Left ventricle myocardium inferior (tissue), 1 donor: ENCODE measurements at places on chromosomes 12 and 14.

- no peak for DNase-seq
Measured at GRCh38 chr14:73729556-73730265, 15.5 kb upstream of the PNMA1 start.

- DNase-seq: no peak
Measured at GRCh38 chr12:46572644-46573346, 200.2 kb upstream of the SLC38A2 start.

DNA sequence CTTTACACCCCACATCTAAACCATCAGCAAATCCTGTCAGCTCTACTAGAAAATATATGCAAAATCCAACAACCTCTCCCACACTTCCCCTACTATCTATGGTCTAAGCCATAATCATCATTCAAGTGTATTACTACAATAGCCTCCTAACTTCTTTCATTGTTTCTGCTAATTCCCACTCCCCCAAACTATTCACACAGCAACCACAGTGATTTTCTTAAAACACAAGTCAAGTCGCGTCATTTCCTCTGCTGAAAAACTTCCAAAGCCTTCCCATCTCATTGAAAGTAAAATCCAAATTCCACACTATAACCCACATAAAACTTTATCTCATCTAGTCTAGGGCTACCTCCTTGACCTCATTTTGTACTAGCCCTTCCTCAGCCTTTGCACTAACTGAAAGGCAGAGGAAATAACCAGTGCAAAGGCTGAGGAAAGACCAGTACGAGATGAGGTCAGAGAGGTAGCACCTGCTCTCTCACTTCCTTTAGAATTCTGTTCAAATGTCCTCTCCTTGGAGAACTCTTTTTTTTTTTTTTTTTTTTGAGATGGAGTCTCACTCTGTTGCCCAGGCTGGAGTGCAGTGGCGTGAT lies 65.5 kb upstream of the MDM1 start:
- DNase-seq: no peak

- no peak for DNase-seq
Measured at GRCh38 chr14:23066368-23066767, 9.0 kb upstream of the CDH24 start.

DNA sequence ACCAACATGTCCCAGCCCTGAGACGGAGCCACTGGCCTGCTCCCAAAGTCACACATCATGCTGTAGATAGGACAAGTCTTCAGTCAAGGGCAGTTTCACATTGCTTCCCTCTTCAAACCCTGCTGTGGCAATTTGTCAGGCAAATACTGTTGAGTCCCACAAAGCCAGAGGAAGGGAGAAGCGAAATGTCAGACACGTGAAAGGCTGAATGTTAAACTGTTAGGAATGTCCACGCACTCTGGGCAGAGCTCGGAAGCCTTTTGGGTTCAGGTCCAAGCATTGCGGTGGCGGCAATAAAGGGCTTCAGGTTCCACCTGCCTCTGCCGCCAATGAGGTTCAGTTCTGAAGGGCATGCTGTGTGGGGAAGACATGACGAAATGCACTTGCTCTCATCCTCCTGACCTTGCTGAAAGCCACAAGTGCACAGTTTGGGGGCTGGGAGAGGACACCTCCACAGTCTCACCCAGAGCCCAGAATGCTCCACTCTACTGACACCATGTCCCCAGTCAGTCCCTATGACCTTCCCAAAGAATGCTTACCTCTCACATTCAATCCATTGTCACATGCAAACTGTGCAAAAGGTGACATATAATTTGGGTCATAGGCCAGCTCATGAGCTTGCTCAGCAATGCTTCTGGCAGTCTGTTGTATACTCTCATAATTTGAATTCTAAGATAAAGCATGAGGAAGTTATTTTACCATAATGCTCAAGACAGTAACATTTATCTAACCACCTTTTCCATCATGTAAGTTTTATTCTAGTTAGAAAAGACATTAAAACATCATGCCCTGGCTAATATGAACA lies 35.7 kb downstream of the RAD9B start:
- DNase-seq: peak; percentile 74

- DNase-seq: no peak
Measured at GRCh38 chr14:89138846-89139245, 278.2 kb downstream of the FOXN3 start.

DNA sequence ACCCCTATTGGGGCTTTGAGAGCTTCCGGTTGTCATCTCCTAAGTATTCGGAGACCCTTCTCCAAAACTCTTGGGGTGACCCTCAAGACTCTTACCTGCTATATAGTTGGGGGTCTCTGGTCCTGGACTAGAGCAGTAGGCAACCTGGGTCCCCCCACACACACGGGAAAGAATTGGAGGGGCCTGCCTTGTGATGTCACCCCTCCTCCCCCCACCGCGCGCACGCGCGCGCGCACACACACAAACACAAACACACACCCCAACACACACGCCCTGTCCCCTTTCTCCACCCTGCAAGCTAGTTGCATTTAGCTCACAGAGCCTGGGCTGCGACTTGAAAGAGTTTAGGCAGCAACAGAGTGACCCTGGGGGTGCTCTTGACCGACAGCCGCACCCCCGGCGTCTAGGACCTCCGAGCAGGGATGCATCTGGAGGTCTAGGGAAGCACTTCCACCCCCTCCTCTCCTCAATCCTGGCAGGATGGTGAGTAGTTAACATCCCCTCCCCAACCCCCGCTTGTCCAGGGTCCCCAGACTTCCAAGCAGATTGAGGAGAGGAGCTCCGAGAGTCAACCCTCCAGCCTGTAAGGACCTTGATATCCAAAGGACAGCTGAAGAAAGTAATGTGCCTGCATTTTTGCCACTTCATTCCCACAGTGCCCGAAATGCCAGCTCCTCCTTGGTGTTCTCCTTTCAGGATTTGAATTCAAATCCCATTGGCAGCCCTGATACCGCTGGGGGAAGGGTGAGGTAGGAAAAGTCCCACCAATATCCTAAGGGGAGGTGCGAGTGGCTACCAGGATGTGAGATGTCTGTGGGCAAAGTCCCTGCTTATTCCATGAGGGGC lies 1.4 kb upstream of the DNAJC14 start:
- DNase-seq: peak; percentile 79

DNA sequence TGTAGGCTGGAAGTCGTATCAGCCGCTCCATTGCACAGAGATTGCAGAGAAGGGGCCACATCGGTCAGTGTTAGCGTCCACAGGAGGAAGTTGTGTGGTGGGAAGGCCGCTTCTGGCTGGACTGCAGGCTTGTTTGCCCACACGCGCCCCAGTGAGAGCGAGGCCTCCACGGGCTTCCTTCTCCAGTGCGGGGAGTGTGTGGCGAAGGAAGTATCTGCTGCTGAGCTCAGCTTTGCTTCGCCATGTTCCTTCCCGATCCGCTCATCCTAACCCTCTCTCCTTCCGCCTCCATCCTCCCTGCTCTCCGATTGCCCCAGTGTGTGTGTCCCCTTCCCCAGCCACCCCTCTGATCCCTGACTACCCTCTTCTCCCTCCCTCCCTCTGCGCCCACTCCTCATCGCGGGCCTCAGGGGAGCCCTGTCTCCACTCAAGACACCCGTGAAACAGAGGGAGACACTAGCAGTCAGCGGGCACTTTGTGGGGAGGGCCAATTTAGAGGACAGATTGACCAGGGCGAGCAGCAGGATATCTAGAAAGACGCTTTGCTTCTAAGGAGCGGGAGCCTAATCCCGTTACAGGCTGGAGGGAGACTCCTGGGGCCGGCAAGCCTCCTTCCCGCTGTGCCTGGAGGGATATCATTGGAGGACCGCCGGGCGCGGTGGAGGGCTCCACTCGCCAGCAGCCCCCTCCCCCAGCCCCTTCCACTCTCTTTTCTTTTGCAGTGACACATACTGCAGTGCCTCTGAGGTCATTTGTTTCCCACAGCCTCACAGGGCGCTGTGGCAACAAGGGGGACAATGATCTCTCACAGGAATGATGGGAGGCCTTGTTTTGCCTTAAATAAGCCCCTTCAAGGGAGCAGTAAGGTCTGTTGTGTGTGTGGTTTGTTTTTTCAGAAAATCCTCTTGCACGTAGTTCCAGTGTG lies 428.8 kb downstream of the ZFP36L1 start:
- peak; percentile 47 for DNase-seq

- no peak for DNase-seq
Measured at GRCh38 chr14:88765130-88765529, 27.6 kb downstream of the EML5 start.

GRCh38 chr14:29648045-29648444 lies 279.6 kb downstream of the PRKD1 start:
- DNase-seq: no peak

GRCh38 chr14:100110816-100111215 lies 45.6 kb downstream of the EVL start:
- DNase-seq: no peak

DNA sequence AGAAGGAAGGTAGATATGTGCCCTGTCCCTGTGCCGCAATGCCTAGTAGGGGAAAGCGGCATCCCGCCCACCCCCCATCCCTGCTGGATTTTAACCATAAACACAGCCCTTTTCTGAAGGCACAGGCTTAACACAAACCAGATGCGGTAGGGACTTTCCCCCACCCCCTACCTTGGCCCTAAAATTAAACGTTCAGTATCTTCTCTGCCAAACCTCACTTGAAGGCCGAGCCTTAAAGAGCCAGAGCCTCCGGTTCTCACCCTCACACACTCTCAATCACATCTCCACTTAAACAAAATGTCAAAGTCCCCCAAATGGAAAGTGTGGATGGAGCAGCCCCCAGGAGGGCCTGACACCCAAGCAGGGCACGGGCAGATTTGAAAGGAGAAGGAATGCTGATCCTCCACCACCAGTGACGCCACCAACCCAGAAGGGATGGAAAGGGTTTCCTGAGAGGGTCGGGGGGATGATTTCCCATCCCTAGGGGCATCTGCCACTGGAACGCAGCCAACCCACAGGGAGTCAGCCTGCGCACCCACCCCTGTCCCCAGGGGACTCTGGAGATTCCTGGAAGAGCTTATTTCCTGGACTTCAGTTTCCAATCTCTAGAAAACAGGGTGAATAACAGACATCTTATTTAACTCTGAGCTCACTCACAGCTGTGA lies 26.4 kb downstream of the ACTN1 start:
- peak; percentile 59 for DNase-seq

- peak; percentile 25 for DNase-seq
Measured at GRCh38 chr12:118371321-118372282, 1.1 kb downstream of the TAOK3 start.

DNA sequence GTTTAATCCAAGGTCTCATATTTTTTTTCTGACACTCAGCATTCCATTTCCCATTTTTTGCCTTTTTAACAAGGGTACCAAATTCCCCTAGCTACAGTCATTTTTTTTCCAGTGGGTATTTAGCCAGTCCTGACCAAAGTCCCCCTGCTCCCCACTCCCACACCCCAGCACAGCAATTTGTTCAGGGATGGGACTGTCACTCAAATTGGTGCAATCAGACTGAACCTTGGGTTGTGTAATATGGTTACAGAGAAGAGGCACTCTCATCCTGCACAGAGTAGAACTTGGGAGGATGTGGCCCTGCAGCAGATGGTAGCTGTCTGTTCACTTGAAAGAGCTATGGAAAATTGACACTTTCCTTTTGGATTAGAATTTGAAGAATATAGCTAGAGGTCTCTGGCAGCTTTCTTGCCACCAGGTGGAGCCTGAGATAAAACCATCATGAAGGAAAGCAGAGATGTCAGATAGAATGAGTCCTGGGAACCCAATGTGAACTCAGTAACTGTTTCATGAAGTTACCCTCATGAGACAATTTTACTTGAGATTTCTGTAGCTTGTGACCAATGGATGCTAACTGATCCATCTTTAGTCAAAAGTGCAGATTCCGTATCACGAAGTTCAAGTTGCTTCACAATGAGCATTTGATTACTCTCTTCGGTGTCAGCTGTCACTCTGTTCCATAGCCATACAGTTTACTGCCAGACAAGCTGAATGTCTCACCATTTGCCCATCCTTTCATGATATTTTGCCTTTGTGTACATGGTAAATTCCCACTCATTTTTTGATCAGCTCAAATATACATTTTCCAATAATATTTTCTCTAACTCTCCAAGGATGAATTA lies 394.0 kb upstream of the SYT1 start:
- DNase-seq: no peak

DNA sequence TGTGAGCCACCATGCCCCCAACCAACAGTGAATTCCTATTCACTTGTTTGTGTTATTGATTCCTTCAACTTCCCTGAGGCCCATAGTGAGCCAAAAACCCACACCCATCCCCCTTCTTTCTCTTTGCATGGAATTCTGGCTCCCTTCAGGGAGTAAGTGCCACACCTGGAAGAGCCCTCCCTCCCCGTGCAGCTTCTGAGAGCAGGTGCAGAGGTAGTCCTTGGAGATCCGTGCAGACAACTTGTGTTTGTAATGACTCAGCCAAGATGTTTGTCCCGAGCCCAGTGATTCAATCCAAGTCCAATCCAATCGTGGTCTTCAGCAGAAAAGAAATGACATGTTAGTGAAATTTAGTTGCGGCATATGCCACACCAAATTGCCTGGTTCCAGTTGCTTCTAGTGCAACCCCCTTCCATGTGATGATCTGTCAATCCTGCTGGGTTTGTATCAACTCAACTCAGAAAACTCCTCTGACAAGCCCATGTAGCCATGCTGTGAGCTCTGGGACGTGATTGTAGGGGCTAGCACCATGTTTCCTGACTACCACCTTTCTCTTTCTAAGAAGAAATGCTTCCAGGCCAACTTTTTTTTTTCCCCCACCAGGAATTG lies 27.5 kb downstream of the GPRC5A start:
- DNase-seq: no peak

DNA sequence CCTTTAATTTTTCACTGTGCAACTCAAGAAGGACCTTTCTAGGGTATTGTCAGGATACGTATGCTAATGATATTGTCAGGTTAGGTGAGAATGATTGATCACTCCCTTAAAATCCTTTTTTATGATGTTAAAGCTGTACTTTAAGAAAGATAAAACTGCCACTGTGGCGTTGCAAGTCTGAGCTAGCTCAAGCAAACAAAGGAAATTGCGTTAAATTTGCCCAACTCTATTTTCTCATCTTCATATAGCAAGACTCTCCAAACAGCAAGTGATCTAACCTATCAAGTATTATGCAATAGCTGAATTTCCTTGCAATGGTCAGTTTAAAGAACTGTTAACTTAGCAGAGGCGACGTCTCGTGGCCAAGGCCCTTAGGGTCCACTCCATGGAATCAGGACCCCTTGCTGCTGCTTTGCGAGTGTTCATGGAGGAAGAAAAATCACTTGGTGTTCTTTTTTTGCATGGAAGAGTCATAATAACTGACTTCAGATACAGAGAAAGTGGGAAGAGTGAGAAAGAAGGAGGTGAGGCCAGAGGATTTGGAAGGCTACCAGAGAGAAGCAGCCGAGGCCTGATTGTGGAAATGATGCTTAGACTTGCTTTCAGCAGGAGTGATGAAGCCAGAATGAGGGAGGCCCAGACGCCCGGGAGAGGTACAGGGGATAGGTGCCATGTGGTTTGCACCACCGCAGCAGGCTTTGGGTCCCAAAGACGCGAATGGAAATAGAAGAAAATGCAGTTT lies 2.5 kb downstream of the TRAF3 start:
- no peak for DNase-seq

- DNase-seq: no peak
Measured at GRCh38 chr12:127133675-127134335, 1133.2 kb upstream of the TMEM132C start.

DNA sequence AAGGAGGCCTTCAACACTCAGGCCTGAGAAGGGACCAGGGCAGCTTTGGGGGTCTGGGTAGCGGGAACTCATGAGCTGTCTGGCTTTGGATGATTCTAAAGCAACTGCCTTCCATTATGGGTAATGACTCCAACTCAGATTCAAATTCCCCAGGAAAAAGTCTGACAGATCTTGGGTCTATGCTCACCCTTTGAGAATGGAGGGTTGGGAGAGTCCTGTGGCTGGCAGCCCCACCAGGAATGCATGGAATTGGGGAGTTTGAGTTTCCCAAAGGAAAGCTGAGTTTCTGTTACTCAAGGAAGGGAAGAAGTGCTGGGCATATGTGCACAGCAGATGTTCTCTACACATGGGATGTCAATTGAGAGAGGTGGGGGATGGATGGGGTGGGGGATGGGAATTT lies 22.4 kb upstream of the LTBP2 start:
- no peak for DNase-seq
